GM19239 (cell line): ENCODE measurements at places on chromosomes 3 and 15.

- no peak for DNase-seq
These were observed 68.8 kb upstream of the PRR23E start for GRCh38 chr3:127124120-127124519.

GRCh38 chr15:47517737-47518136 lies 199.6 kb upstream of the SEMA6D start:
- no peak for DNase-seq

DNA sequence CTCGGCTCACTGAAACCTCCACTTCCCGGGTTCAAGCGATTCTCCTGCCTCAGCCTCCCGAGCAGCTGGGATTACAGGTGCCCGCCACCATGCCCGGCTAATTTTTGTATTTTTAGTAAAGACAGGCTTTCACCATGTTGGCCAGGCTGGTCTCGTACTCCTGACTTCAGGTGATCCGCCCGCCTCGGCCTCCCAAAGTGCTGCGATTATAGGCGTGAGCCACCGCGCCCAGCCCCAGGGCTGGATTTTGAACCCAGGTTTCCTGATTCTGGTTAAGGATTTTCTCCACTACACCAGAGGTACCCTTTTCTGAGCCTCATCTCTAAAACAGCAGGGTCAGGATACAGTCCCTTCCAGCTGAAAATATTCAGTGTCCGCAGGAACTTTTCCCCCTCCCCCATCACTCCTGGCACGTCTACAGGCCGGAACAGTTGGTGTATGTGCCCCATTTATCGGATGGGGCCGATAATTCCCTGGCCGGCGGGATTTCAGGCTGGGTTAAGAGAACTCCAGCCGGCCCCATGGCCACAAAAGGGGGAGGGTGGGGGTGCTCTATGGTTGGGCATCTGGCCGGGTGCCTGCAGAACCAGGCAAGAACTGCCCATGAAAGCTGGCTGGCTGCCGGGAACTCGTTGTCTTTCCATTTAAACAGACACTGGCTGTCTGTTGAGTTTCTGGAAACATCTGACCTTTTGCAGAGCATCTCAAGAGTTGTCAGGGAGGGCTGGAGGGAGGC lies 26.8 kb upstream of the SEMA4B start:
- DNase-seq, result no peak

DNA sequence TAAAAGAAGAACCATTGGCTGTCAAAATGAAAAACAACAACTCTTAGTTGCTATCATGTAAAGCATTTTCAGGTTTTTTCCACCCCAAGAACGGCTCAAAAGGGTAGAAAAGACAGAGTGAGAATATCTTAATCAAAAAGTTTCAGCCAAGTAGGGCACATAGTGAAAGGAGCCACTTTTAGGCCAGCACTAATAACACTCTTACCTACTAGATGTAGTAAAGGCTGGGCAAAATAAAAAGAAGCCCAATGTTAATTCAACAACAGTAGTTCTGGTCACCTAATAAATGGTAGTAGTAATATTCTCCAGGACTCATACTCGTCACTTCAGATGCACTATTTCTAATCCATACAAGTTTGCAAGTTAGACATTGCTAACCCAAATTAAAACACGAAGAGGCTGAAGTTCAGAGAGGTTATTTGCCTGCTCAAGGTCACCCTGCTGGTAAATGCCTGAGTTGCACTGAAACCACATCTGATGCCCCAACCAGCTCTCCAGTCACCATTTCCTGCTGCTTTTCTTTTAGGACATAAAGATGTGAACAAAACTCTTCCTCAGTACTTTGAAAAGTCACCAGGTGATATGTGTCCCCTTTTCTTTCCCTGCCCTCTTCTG lies 7.5 kb downstream of the GOLIM4 start:
- DNase-seq, result no peak
